NCI-H1436 (cell line): ENCODE measurements at places on chromosomes 2 and 18.

DNA sequence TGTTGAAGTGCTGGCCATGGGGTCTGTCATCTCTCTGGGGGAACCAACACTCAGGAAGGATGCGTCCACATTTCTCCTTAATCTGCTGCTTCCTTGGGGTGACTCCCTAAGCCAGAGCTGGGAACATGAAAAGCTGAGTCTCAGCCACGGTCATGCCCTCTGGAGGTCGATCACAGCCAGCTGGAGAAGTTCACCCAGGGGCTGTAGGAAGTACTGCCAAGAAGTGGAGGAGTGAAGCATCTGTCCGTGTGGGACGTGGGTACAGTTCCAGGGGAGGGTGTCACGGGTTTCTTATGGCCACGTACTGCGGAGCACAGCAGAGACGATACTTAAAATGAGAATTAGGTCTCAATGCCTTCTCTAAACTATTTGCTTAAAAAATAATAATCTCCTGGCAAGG, 42.4 kb upstream of the IGFBP2 start:
- no peak for DNase-seq

GRCh38 chr18:48124857-48125626, 194.6 kb upstream of the SMAD2 start:
- no peak for DNase-seq

DNA sequence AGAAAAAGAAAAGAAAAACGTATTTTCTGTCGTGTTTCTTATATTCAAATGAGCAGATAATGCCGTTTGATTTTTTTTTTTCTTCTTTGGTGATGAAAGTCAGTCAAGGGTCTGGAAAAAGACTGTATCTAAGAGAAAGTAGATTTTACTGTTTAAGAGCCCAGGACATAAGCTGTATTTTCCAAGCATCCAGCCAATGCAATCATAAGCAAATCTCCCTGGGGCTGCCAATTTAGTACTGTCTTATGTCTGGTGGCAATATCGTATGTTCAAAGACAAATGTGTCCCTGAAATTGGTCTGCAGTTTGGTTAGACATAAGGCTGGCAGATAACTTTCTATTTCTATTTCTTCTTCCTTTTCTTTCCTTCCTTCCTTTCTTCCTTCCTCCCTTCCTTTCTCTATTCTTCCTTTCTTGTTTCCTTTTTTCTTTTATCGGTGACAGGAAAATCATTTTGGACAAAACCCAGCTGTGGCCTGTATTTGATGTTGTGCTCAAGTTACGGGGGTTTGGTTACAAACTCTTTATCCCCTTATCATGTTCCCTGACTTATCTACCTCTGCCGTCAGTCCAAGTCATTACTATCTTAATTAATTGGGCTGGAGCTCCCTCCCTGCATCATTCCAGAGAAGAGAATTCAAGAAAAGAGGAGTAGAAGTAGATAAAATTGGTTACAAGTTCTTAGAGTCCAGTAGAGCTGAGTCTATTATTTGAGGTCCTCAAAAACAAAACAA, 683.4 kb upstream of the FSHR start:
- no peak for DNase-seq

DNA sequence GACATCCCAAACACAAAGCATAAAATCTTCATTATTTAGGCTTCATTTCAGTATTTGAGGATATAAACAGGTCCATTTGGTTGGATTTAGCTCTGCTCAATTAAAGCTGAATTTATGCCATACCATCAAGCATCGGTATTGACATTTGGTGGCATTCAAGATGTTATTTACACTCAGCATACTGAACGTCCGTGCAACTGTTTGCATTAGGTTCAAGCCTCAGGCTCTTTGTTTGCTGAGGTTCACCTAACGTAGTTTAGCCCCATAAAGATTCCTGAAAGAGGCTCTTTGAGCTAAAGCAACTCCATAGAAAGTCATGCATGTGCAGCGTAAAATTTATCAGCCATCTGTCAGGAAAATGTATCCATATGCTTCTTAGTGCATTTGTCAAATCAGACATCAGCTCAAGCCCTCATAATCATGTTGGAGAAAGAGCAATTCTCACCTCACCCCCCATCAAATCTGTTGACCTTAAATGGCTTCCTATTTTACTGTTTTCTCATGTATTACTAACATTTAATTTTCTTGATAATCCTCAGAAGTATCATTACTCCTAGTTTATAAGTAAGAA, 366.9 kb downstream of the EPHA4 start:
- no peak for DNase-seq

DNA sequence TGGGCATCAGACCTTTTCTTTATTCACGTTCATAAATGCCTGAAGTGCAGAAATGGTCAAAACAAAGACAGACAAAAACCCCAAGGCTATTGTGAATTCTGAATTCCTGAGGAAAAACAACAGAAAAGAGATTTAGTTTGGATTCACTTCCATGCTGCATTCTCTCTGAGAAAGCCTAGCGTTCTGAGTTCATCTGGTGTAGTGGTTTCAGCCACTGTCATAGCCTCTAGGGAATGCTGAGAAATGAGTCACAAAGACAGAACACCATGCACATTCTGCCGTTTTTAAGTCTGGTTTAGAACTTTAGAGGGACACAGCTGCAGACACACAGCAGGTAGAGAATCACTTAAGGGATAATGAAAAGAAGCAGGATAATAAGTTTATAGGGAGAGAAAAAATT, 93.8 kb downstream of the LRP1B start:
- DNase-seq: no peak

- DNase-seq: peak; percentile 74
Measured at GRCh38 chr2:223993634-223994232, 36.5 kb downstream of the MRPL44 start.

- no peak for DNase-seq
Measured at GRCh38 chr18:35526495-35527059, 28.8 kb upstream of the INO80C start.
